ENCODE measurements at places on chromosomes 6 and 20.
A peak's percentile ranks its signal among the peaks of the same experiment; 100 is the strongest.

GRCh38 chr6:108452711-108453195 lies 108.0 kb upstream of the FOXO3 start:
- no peak for DNase-seq

GRCh38 chr6:126143761-126144251 lies 157.5 kb downstream of the TRMT11 start:
- DNase-seq, result no peak

- peak; percentile 11 for DNase-seq
Measured at GRCh38 chr20:59804871-59805665, 128.4 kb downstream of the SYCP2 start.

- no peak for DNase-seq
Measured at GRCh38 chr20:47606983-47607613, 105.4 kb downstream of the NCOA3 start.

- no peak for DNase-seq
Measured at GRCh38 chr6:39452306-39453145, 130.0 kb upstream of the KCNK16 start.

GRCh38 chr20:32829311-32830005 lies 9.7 kb downstream of the MAPRE1 start:
- no peak for DNase-seq

- DNase-seq, result no peak
Measured at GRCh38 chr6:14682812-14683211, 563.1 kb upstream of the JARID2 start.

DNA sequence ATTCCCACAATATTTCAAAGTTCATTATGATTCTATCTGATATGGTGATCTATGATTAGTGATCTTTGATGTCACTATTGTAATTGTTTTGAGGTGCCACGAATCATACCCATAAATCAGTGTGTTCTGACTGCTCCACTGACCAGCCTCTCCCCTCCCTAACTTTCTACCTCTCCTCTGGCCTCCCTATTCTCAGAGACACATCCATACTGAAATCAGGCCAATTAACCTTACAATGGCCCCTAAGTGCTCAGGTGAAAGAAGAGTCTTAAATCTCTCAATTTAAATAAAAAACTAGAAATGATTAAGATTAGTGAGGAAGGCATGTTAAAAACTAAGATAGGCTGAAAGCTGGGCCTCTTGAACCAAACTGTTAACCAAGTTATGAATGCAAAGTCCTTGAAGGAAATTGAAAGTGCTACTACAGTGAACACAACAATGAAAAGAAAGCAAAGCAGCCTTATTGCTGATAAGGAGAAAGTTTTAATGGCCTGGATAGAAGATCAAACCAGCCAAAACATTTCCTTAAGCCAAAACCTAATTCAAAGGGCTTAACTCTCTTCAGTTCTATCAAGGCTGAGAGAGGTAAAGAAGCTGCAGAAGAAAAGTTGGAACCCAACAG lies 196.9 kb upstream of the SHLD1 start:
- DNase-seq, result no peak

- DNase-seq, result peak; percentile 14
Measured at GRCh38 chr20:41173791-41174341, 36.5 kb downstream of the PLCG1 start.

- DNase-seq, result no peak
Measured at GRCh38 chr6:27922949-27923348, 10.8 kb upstream of the OR2B2 start.

DNA sequence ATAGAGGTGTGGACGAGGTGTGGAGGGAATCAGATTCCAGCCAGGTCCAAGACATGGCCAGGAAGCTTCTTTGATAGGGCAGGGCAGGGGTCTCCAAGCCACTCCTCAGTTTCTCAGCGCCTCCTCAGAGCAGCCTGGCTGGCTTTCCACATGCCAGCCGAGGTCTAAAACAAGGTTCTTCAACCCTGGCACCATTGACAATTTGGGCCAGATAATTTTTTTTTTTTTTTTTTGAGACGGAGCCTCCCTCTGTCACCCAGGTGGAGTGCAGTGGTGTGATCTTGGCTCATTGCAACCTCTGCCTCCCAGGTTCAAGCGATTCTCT lies 21.3 kb upstream of the CHMP4B start:
- DNase-seq, result no peak

- no peak for DNase-seq
Measured at GRCh38 chr6:26129656-26130055, 42.4 kb downstream of the HFE start.

DNA sequence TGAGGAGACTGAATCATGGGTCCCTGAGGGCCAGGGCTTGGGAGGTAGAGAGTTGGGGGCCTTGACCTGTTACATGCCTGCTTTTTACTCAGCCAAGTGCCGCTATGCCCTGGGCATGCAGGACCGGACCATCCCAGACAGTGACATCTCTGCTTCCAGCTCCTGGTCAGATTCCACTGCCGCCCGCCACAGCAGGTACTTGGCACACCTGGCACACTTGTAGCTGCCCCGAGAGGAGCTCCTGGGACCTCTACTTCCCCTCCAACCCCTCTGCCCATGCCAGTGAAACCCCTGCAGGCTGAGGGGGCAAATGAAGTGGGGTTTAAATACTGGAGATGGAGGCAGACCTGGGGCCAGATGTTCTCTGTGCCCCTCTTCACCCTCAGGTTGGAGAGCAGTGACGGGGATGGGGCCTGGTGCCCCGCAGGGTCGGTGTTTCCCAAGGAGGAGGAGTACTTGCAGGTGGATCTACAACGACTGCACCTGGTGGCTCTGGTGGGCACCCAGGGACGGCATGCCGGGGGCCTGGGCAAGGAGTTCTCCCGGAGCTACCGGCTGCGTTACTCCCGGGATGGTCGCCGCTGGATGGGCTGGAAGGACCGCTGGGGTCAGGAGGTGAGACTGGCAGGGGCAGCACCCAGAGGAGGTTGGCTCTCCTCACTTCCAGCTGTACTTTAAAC lies 4.6 kb downstream of the DDR1 start:
- no peak for DNase-seq

GRCh38 chr20:62658593-62659178 lies 16.4 kb downstream of the SLCO4A1 start:
- no peak for DNase-seq

GRCh38 chr6:108797951-108798669 lies 50.1 kb upstream of the ARMC2 start:
- no peak for DNase-seq

DNA sequence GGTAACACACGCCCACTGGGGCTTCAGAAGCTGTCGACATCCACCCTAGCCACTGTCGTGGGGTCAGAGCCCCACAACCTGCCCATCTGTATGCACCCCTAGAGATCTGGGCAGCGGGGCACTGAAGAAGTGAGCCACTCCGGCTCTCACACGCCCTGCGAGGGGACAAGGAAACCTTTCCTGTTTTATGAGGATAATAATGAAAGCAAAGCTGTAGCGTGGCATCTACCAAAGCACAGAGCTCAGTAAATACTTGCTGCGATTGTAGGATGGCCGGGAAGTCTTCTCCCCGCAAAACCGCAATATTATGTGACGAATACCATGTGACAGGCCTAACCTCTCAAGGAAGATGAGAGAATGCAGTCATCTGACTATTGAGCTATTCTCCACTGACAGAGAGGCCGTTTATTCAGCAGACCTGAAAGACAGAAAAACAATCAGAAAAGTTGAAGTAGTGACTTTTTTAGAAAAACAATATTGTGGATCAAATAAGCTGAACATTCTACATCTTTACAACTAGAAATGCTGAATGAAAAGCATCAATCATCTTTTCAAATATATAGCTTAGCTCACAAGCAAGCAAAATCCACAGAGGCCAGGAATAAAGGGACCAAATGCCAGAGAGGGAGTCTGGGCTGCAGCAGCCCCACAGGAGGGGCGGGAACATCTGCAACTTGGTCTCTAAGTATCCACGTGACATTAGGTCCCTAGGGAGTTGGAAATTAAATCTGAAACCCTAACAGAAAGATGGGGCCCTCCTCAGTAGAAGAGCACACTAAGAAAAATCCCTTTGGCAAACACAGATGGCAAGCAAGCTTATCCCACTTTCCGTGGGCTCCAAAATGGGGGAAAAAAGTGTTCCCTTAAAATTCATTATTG lies 207.8 kb downstream of the TTLL2 start:
- no peak for DNase-seq

GRCh38 chr20:24531631-24532419 lies 62.4 kb downstream of the SYNDIG1 start:
- DNase-seq, result no peak

DNA sequence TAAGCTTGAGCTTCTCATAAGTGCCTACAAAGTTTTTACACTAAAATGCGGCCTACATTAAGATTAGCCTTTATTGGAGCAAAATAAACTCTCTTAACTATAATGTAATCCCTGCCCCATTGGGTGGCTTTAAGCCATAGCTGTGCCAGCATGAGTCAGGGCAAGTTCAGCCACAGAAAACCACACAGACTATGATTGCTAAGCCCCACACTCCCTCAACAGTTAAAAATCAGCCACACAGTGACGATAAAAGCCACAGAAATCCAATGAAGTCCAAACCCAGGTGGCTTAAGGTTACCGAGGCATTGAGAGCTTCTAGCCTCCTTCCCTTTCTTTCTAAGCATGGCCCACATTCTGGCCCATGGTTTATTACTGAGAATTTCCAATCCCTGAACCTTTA lies 61.6 kb downstream of the GRM1 start:
- no peak for DNase-seq

GRCh38 chr6:39029156-39030011 lies 19.2 kb upstream of the GLP1R start:
- no peak for DNase-seq

DNA sequence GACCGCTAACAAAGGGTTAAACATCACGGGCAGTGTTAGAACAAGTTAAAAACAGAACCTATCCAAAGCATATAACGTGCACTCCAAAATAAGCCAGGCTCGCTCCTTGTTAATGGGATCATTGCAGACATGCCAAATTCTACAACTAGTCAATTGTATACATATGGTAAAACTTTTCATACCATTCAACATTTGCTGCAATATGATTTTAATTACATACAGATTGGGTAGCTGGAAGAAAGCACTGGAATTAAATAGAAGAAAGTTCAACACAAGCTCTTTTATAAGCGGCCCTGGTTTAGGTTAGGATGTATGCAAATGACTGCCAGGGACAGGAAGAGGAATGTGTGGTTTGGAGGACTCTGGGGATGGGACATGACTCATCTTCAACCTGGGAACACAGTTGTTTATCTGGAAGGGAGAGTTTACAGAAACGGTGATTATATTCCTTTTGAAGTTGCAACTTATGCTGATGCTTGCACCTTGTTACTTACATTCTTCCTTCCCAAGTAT lies 62.5 kb upstream of the TIAM2 start:
- no peak for DNase-seq

- no peak for DNase-seq
Measured at GRCh38 chr6:114210467-114210866, 132.4 kb downstream of the HS3ST5 start.

DNA sequence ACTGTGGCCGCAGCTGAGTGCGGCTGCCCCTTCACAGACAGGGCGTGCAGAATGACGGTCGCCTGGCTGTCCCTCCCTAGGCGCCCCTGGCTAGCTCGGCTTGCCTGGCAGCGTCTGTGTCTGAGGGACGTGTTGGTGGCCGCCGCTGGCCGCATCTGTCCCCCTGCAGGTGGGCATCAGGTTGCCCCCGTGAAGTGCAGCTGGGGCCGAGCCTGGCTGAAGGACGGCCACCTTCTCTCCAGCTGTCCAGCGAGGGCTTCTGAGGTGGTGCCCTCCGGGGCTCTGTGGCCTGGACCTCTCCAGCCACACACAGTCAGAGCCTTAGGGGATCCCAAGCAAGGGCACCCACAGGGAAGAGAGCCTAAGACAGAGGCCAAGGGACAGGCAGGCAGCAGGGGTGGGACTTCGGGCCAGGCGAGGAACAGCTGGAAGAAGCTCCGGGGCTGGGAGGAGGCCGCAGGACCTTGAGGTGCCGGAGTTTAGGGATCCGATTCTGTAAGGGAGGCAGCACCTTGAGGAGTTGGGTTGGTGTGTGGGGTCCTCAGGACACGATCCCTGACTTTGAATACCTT lies 89.0 kb upstream of the EPB41L1 start:
- DNase-seq, result no peak

DNA sequence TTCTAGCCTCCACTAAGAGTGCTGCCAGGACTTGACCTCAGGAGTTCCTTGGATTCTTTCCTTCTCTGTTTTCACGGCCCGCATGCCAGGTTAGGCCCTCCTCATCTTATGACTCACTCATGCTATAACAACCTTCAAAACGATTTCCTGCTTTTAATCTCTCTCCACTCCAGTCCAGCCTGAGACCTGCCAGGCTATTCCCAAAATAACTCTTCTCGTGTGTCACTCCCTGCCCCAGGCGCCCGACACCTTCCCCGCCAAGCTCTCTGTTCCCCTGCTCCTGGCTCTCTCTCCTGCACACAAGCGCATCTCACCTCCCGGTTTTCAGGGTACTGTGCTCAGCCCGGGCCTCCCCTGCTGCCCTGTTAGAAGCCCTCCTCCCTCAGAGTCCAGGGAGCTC lies 64.1 kb upstream of the RPS6KA2 start:
- DNase-seq, result no peak

- DNase-seq, result no peak
Measured at GRCh38 chr6:149368065-149368464, 32.0 kb upstream of the SUMO4 start.

DNA sequence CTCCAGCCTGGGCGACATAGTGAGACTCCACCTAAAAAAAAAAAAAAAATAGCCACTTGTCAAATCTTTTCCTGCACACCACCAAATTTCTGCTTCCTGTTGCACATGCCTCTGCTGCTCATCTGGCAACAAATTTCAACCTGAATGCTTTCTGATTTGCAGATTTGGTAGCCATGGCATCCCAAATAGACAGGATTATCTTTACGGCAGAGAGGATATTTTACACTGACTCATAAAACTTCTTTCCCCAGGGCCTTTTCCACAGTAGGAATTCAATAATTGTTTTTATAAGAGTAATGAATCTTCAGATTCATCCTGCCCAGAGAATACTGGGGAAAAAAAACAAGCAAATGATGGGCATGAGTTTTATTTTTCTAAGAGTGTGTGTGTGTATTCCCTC lies 264.6 kb downstream of the FRK start:
- DNase-seq, result no peak

- DNase-seq, result no peak
Measured at GRCh38 chr6:165936096-165936495, 231.6 kb downstream of the TBXT start.

DNA sequence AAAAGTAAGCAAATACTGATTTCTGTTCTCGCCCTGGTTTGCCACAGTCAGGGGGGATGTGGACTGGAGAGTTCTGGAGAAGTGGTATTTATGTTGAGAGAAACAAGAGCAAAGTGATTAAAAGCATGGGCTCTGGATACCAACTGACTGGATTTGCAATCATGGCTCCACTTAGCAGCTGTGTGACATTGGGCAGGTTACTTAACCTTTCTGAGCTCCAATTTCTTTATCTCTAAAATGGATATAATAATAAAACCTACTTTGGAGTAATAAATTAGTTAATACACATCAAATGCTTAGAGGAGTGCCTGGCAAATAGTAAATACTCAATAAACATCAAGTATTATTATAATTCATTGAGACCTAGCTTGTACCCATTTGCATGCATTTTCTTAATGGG lies 111.7 kb downstream of the CLIC5 start:
- no peak for DNase-seq

GRCh38 chr6:91521999-91522398 lies 935.1 kb upstream of the MAP3K7 start:
- no peak for DNase-seq
